ENCODE measurements at places on chromosomes 13 and 19.

DNA sequence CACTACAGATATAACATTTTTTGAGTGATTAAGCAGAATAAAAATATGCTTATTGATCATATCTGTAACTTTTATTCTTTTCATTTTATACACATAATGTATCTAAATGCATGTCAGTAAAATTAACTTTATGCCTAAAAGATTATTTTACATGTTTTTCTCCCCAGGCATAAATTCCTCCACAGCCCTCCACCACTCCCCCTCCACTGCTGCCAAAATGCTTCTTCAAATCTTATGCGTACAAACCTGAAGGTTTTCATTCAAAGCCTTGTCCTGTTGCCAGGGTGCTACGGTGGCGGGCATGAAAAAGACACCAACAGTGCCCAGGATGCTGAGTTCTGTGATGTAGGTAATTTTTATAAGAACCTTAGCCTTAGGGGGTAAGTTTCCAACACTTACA, 52.9 kb downstream of the PARP4 start:
- no peak for DNase-seq

GRCh38 chr19:37867831-37868230, 38.6 kb downstream of the WDR87 start:
- DNase-seq = no peak

DNA sequence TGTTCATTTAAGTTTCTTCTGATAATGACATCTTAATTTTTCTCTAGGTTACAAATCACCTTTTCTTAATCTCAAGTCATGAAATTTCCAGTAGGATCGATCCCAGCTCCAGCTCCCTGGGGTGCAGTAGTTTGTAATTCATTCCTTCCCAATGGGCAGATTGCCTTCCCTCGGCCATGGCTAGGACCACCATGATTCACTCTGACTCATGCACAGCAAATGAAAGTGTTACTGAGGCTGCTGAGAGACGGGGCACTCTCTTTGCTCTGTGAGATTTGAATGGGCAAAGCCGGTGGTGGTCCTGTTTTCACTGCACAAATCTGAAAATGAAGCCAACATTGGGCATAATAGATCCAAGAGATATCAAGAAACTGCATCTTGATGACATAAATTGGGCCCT, 202.8 kb upstream of the IRS2 start:
- DNase-seq = no peak

GRCh38 chr19:39402346-39403300, 4.0 kb upstream of the ZFP36 start:
- peak; percentile 85 for DNase-seq

DNA sequence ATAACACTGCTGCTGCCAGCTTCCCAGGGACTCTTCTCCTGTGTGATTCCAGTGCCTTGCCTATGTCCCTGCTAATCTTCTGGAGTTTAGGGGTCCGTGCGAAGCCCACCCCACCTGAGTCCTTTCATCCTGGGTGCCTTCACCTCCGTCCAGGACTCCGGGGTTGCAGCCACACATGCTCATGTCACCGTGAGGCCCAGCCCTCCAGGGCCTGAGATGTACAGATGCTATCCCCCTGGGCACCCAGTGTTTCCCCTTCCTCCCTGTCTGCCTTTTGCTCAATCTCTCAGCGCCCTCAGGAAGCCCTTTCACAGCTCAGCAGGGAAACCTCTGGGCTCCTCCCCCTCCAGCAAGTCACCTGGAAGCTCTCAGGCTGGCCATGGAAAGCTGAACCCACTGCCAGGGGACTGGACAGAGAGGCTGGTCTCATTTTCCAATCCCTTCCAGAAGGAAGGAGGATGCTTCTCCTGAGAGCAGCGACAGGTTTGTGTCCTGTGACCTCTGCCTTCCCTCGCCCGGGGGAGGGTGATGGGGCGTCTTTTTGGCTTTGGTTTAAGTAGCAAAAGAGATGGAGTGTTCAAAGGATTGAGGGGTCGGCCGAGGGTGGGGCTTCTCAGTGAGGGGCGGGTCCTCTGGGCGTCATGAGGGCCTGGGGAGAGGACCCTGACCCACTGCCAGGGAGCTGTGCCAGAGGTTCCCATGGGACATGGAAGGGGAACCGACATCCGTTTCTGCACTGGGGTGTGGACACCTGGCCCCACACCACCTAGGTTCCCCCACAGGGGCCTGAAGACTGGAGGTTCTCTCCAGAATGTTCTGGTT, 30.8 kb upstream of the TFDP1 start:
- DNase-seq = no peak

DNA sequence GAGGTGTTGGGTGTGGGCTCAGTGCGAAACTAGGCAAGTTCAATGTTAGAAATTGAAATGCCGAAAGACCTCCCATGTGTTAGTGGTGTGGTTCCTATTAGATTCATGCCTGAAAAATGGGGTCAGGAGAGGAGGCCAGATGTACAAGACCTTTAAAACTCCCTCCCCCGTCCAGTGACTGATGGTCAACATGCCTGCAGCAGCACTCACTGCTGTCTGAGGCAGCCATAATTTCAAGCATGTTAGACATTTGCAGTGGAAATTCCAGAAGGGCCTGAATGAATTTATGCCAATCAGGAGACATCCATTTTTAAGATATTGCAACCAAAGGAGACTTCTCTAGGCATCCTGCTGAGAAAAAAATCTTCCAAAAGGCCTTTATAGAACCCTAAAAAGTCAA, 426.9 kb upstream of the NBEA start:
- DNase-seq = no peak

GRCh38 chr19:57947419-57948134, at the start of gene ZNF256:
ZNF256 (minus strand) TSS chr19:57947706; CDS start chr19:57947474, 232 bp downstream.
- peak; percentile 91 for DNase-seq

GRCh38 chr13:61144301-61144700, 271.3 kb downstream of the PCDH20 start:
- DNase-seq = no peak
